ENCODE measurements at places on chromosomes 1 and 21.

- no peak for DNase-seq
Measured at GRCh38 chr1:223650465-223650864, 15.0 kb downstream of the CAPN8 start.

- no peak for DNase-seq
Measured at GRCh38 chr1:218931324-218931723, 242.4 kb upstream of the LYPLAL1 start.

- no peak for DNase-seq
Measured at GRCh38 chr1:176885341-176885740, 279.2 kb downstream of the ASTN1 start.

DNA sequence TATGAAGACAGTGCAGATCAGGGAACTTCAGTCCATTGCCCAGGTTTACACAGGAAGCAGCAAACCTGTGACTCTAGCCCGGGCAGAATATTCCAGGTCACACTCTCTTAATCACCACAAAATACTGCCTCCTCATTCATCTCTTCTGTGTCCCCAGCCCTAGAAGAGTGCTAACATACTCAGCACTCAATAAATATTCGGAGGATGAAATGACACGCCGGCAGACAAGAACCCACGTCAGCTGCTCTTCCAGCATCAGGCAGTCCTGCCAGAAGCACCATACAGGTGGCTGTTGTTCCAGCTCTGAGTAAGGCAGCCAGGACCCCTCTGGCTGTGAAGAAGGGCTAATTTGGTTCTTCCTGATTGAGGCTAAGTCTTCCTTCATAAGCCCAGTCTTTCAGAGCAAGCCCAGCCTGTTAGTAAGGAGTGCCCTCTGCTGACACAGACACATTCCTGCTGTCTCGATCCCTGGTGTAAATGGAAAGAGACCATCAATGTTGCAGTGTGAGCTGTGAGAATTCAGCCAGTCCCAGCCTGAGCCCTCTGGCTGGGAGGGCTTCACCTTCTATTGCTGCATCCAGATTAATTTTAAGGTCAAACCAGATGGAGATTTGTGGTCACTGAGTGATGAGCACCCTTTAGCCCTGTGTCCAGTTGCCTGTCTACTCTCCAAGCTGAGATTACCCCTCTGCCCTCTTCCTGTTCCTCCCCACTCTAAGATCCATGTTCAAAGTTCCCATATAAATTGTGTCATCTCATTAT, 45.0 kb upstream of the KIRREL1 start:
- DNase-seq: peak; percentile 83

- DNase-seq: no peak
Measured at GRCh38 chr1:12565094-12565965, 52.7 kb downstream of the DHRS3 start.

DNA sequence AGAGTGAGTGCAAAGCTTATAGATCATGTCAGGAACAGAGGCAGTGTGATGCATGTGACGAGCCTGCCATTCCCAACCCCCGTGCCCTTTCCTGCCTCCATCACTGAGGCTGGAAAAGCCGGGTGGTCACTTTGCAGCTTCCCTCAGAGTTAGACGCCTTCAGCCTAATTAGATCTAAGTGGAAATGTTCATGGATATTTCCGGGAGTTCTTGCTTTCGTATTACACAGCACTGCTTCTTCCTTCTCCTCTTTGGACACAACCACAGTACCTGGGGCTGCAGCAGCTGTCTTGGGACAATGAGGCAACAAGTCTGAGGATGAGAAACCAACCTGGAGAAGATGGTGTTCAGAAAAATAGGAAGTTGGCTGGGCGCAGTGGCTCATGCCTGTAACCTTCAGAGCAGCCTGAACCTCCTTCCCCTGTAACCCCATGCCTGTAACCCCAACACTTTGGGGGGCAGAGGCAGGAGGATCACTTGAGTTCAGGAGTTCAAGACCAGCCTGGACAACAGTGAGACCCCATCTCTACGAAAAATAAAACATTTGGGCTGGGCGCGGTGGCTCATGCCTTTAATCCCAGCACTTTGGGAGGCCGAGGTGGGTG, 24.5 kb downstream of the SERINC2 start:
- DNase-seq: no peak

DNA sequence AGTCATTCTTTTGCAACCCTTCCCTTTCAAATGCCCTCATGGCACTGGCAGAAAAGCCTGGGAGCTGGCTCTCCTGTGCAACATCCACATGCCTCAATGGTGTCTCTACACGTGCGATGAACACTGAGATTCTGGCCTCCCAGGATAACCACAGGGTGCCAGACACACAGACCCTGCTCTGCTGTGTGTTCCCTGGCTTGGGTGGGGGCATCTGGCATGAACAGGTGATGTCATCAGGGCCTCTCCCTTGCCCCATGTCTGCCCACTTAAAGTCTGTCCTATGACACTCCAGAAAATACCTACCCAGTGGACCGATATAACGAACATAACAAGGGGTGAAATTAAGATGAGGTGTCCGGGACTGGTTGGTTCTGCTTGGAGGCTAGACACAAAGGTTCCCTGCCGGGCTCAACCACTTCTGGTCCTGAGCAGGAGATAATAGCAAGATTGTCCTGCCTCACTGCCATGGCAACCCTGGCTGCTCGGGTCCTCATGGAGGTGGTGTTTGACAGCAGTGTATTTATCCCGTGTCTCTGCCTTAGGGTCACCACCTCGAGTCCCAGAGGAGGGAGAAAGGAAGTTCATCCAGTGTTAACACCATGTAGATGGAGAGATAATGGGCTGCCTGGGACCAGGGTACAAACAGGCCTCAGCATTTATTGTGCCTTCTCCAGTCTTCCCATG, 19.3 kb downstream of the INSRR start:
- no peak for DNase-seq

- no peak for DNase-seq
Measured at GRCh38 chr1:36922593-36923426, 111.5 kb downstream of the GRIK3 start.

- DNase-seq: peak; percentile 94
Measured at GRCh38 chr1:212485913-212486618, 53.3 kb downstream of the NENF start.

DNA sequence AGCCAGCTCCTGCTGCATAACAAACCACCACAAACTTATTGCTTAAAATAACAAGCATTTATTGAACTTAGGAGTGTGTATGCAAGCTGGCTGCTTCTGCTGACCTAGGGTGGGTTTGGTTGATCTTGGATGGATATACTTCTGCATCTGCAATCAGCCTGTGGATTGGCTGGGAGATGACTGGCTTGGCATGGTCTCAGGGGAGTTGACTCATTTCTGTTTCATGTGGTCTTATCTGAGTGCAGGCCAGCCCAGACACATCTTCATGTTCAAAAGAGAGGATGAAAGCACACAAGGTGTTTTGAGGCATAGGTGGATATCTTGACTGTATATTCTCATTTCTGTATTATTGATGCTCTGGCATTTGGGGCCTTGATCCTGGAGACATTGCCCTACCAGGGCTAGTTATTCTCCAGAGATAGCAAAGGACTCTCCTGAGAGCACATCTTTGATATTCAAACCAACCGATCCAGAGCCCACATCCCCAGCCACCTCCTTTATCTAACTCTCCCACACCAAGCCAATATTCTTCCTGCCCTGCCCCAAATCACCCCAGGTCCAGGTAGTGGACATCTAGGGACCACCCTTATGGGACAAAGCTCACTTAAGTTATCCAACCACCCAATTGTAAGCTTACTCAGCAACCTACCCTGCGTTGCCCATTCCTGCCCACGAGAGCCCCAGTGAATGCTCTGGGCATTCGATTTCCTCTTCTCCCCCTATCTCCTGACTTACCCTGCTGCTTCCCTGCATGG, 350.8 kb downstream of the PTPRU start:
- no peak for DNase-seq

DNA sequence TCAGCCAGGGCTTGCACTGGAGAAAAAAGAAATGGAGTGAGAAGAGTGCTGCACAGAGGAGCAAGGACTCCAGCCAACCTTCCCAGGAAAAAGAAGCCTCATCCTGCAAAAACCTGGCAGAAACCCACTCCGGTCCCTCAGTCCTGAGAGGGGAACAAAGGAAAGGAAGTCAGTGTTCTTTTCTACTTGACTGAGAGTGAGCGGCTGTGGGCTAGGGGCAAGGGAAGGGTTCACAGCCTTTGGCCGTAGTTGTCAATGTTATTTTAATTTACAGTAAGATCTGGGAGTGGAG, 8.9 kb upstream of the GOLT1A start:
- DNase-seq: no peak

DNA sequence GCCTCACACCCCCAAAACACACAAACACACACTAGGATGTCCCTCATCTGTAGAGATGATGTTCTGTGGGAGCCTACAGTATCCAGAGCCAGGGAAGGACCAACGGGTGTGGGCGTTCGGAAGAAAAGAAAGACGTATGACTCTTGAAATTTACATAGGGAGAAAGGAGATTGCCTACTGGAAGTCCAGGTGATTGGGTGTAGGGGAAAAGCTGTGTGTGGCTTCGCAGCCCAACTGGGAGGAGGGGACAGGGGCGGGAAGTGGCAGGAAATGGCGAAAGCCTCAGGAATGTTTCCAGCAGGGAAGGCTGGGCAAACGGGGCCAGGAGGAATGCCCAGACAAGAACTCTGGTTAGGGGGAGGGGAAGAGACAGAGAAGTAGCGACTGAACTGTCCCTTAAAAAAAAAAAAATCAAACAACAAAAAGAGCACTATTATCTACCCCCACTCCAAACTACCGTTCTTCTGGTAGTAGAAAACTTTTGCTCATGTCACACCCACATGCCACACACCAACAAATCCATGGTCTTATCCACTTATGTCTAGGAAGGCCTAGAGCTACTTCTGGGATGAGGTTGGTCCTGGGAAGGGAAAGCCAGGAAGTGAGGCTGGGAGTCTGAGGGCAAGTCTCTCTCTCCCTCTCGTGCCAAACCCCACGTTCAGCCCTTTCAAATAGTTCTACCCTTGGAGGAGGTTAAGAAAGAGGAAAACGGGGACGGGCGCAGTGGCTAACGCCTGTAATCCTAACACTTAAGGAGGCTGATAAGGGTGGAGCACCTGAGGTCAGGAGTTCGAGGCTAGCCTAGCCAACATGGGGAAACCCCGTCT, 1.8 kb upstream of the CKS1B start:
- DNase-seq: no peak

DNA sequence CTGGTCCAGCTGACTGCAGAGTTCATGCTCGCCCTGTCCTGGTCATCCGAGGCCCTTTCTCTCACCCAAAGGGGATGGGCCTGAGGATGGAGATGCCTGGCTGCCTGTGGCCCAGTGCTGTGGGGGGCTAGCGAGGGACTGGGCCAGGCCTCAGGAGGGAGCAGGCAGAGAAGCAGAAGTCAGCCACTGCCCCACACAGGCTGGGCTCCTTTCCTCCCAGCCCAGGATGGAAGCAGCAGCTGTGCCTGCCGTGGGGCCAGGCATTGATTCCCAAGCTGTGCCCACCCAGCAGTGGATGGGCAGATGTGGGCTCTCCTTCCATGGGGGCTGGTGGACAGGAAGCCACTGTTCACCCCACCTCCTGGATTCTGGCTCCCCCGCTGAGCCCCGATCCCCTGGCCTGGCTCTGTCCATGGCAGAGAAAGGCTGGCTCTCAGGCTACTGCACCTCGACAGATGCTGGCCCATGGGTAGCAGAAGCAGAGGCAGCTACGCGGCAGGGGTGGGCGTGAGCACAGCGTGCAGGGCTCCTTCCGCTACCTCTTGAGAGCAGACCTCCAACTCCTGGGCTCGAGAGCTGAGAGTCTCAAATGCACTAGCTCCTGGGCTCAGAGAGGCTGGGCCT, 24.6 kb downstream of the RUNX3 start:
- DNase-seq: no peak

DNA sequence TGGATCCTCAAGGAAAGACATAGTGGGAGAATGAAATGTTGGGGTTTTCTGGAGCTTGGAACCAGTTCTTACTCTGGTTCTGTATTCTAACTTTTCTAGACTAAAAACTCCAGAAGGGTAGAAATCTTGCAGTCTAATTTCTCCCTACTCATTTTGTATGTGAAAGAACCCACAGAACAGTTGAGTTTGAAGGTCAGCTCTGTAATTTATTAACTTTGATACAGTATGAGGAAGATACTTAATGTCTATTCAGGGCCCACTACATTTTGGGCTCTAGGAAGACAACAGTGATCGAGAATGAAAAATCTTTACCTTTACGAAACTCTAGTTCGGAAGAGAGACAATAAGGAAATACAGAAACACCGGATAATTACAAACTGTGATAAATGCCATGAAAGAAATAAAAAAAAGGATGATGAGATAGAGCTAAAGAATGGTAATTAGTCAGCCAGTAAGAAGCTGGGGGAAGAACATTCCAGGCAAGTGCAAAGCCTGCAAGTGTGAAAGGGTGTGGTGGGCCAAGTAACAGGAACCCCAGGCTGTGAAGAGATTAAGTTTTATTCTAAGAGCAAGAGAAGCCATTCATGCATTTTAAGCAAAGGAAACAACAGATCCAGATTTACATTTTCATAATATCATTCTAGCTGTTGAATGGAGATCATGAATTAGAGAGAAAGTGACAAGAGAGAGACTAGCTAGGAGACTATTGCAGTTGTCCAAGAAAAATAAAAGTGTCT, 159.9 kb upstream of the HMCN1 start:
- DNase-seq: no peak

DNA sequence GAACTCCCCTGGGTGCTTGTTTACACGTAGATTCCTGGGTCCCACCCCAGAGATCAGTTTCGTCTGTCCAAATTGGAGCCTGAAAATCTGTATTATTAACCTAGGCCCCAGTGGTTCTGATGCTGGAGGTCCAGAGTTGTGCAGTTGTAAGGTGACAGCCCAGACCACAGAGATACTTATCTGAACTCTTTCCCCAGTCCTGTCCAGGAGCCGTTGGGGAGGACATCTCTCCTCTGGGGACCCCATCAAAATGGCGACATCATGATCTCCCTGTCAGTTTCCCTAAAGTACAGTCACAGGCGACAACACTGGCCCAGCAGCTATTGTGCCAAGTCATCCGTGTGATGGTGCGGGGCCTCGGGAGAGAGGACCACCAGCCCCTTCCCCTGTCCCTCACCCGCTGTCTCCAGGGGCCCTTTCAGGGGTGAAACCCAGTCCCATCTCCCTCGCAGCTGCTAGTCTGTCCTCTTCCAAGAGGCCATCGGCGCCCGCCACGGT, 749 bp upstream of the EFHD2 start:
- DNase-seq: no peak

DNA sequence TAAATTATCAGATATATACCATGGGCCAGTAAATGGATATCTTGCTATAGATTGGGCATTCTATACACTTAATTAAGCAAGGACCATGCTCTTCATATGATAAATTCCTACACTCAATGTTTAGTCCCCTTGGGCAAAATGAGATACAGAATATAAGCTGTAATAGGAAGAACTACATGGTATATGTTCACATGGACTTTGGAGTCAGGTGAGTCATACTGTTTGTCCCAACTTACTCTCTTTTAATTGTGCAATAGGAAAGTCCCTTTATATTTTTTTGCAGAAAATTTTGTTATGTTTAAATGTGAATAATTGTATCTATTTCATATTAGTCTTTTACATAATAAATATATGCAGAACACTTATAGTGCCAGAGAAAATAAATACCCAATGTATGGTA, 820.2 kb upstream of the ADAMTS5 start:
- DNase-seq: no peak

Measured in suppressor macrophage (primary cell).